AG04450 (cell line): ENCODE measurements at places on chromosomes 7 and 10. TPM values are rescaled to one million over a fixed set of nuclear protein-coding genes. Genes with fewer than 3 reads are reported as not detected.

DNA sequence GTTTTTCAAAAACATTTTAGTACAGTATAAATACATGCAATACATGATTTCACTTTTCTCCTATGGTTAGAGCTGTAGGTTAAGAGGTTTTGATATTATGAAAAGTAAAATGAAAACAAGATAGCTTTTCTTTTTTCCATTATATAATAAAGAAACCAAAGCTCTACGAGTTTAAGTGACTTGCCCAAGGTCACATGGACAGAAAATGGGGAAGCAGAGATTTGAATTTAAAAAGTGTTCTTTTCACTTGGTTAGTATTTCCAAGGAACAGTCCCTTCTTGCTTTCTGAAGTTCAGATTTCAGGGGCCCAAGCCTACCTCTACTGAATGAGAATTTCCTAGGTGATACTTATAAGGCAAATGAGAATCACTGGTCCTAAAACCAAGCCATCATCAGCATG, 13.2 kb upstream of the MAP3K8 start:
- DNase-seq, result no peak

DNA sequence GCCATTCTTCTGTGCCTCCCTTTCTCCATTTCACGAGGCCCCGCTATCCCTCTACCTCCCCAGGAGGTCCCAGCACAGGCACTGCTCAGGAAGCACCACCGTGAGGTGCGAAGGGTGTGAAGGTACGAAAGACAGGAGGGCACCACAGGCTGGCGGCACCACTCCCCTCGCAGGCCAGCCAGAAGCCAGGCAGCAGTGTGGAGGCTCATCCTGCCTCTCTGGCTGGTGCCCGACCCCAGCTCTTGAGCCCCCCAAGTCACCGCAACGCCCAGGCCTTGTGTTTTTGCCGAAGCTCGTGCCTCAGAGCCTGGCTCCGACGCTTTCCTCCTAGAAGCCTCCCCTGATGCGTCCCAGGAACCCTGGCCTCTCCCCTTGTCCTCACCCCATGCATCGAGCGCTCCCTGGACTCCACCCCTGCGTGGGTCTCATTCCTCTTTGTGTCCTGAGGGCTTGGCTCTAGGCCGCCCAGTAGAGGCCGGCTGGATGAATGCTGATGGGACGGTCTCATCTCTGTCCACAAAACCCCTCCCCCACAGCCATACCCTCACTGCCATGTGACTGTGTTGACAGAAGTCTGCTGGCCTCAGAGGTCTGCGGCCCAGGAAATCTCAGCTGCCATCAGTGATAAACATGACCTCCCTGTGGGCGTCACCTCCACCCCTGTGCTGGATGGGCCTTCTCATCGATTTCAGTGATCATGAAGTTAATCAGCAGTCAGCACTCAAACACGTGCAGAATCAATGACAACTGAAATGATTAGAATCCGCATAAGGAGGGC, 19.3 kb downstream of the BRI3 start:
- DNase-seq, result no peak

GRCh38 chr10:7520507-7521485, 110.0 kb upstream of the SFMBT2 start:
- DNase-seq, result no peak

Gene PTPRN2
- 0.02 and 0.04 TPM in 2 replicates for polyA plus RNA-seq

Gene TRIL
- polyA plus RNA-seq, result 0.15 and 0.16 TPM in 2 replicates

DNA sequence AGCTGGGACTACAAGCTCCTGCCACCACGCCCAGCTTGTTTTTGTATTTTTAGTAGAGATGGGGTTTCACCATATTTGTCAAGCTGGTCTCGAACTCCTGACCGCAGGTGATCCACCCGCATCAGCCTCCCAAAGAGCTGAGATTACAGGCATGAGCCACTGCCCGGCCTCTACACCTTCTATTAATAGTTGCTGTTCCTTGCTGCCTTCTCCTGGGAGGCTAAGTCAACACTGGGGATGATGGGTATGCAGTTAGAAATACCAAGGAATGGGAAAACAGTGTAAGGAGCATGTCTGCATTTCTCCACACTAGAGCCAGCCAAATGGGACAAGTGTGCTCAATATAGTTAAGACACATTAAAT, 97.3 kb upstream of the PDLIM1 start:
- DNase-seq, result no peak

DNA sequence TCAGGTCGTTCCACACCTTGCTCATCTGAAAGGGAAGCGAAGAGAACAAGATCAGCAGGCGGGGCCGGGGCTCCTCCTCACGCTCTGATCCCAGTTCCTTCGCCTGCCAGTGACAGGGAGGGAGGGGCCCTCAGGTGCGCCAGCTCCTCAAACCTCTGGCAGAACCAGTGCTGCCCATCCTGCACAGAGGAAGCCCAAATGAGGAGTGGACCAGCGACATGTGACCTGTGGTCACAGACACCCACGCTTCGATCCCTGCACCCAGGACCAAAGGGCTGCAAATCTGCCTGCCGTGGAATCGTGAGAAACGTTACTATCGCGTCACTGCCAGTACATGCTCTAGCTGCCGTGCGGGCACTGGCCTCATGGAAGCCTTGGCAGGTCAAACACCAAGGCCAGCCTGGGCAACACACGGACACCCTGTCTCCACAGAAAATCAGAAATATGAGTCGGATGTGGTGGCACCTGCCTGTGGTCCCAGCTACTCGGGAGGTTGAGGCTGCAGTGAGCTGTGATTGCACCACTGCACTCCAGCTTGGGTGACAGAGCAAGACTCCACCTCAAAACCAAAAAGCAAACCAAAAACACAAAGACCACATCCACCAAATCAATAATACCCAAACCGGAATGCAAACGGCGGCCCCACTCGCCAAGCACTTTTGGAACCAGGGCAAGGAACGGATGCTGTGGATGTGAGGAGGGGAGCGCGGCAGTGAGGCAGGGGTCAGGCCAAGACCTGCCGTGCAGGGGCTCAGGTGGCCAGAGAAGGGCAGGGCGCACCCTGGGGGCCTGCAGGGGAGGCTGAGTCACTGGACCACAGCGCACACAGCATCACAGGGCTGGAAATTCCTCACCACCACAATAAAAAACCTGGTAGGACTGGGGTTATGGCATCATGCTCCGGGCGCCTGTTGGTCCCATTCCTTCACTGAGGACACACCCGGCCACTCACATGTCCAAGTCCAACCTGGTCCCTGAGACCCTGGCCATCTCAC, 13.4 kb downstream of the NUDT1 start:
- DNase-seq, result no peak
